ENCODE measurements at places on chromosomes 6 and 20. TPM values are rescaled to one million over a fixed set of nuclear protein-coding genes. Genes with fewer than 3 reads are reported as not detected.
A peak's percentile ranks its signal among the peaks of the same experiment; 100 is the strongest.

DNA sequence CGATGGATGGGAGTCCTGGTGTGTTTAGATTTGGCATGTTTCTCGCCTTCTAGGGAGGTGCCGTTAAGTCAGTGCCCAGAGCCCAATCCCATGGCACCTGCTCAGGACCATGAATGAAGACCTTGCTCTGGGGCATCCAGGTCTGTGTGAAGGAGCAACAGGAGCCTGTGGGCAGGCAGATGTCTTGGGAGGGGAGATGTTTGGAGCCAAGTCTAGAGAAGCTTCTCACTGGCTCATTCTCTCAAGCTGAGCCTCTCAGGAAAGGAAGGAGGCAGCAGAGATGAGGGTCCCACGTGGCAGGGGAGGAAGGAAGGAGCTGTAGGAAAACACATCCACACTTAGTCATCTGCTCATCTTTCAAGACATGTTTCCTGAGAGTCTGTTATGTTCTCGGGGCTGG lies 9.5 kb upstream of the SIRPB1 start:
- DNase-seq: no peak

Gene PRR18
- total RNA-seq: 0.33 TPM

GRCh38 chr20:56391596-56392131 lies 351 bp downstream of the AURKA start:
- no peak for DNase-seq

DNA sequence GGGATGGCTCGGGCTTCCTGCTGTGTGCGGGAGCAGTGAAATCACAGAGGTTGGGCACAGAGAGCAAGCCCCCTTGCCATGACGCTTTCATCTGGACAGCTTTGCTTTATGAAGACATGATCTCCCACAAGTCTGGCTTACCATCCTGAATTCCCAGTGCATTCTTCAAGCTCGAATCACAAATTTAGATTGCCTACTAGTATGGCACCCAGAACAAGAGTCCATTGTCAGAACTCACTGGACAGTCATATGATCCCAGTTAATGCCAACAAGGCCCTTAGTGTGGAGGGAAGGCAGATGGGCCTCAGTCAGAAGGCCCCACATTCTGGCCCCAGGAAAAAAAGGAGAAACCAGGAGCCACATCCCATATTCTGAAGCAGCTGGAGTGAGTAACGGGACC lies 147.3 kb upstream of the FOXQ1 start:
- DNase-seq: no peak

DNA sequence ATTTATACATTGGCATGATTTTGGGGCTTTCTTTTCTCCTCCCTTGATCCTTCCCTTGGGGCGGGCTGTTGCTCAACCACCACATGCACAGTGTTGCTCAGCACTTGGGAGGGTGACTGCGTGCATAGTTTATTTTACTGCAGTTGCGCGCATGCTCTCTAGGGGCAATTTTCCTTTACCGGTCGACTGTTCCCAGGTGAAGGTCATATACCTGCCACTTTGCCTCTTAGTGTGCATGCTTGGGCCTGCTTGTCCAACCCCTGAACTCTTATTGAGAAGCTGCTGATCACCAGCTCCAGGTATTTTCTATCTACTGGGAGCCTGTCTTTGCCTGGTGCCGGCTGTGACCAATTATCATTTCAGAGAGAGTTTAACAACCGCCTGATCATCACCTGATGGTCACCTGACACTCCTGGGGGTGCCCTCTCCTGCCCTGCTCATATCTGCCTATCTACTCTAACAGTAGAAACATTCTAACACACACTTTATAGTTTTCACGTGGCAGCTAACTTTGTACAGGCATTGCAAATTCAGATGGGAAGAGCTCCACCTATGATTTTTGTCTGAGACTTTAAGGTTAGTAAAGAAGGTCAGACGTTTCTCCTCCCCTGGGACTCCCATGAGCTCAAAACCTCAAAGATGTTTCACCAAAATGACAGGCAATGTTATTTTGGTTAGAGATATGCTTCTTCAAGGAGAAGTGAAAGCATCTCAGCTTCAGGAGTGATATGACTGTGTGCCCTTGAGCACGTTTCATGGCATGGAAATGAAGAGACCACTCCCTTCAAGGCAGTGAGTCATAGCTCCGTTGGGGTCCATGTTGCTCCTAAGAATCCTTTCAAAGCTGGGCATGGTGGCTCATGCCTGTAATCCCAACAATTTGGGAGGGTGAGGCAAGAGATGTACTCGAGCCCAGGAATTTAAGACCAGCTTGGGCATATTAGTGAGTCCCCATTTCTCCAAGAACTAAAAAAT lies 227.5 kb upstream of the MYLIP start:
- DNase-seq: no peak

DNA sequence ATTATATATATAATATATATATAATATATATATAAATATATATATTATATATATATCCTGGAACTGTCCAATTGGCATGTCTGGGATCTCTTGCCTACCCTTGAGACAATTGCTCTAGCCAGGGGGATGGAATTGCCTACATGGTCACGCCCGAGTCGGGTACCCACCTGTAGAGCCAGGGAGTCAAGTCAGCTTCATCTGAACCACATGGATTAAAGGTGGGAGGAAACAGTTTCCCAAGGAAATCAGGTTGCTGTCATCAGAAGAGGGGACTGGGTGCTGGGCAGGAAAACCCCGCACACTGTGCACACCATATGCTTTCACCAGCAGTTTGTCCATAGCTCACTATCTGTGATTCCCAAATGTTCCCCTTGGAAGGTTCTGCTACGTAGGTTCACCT lies 252.5 kb upstream of the NOX3 start:
- DNase-seq: no peak

Gene RBBP8NL
- not detected for total RNA-seq

DNA sequence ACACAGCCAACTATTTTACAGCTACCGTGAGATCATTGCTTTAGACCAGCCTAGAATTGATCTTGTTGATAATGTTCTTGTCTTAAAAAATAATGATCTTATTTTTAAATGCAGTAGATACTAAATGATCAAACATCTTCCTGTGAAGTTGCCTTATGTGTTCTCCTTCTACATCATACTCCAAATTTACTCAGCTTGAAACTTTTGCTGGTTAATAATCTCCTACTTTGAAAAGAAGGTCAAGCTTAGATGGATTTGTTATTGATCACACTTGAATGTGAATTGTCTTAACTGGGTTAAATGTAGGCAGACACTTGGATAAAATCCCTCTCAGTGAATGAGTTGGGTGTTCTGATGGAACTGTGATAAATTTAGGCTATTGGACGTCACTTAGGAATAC lies 91.9 kb downstream of the HAO1 start:
- no peak for DNase-seq

Gene DTNBP1
- total RNA-seq: 5.4 TPM

GRCh38 chr6:120938876-120939472 lies 395.3 kb downstream of the TBC1D32 start:
- no peak for DNase-seq

Gene HSPA12B
- not detected for total RNA-seq

DNA sequence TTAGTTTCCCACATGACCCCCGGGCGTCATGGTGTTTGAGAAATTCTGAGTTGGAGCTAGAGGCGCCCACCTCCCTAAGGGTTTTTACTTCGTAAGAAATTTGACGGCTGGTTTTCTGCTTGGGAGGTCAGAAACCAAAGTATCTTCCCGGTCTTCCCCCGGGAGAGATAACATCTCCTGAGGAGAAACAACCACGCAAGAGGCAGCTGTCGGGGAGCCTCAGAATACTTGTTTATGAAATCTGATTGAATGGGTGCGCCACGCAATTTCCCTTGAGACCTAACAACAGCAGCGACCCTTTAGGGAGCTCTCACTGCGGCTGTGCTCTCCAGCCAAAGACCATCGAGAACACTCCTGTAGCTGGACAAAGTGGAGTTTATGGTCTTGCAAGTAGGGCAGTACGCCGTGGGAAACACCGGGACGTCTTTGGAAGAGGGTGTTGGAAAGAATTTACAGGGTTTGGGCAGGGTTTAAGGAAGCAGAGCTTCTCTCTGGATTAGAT lies 608 bp upstream of the EIF2S2 start:
- peak; percentile 83 for DNase-seq

GRCh38 chr20:37413379-37413778 lies 67.4 kb downstream of the SRC start:
- DNase-seq: no peak

Gene TMEM63B
- total RNA-seq: 11.5 TPM

- no peak for DNase-seq
Measured at GRCh38 chr6:32668226-32668747, 1.8 kb upstream of the HLA-DQB1 start.

Gene MDFI
- total RNA-seq: 176 TPM

- DNase-seq: no peak
Measured at GRCh38 chr20:53896041-53896440, 174.4 kb downstream of the BCAS1 start.

Gene IL17A
- not detected for total RNA-seq

Gene RTEL1
- 16.7 TPM for total RNA-seq

Gene LRRC73
- total RNA-seq: not detected

Gene LY6G6D
- not detected for total RNA-seq

GRCh38 chr6:7878401-7878964 lies 32.1 kb downstream of the TXNDC5 start:
- DNase-seq: no peak

DNA sequence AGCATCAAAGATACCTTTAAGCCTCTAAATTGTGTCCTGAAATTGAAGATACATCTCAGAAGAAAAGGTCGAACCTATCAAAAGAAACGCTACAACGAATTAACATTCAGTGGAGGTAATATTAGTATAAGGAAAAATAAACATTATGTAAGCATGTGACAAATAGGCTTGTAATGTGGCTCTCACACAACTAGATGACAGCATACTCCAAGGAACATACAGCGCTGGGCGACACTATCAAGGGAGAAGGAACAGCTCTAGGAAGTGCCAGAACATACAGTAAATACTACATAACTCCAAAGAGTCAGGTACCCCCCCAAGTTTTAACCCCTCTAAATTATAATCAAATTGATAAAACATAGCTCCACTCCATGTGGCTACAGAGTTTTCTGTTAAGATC lies 103.5 kb downstream of the LAMP5 start:
- peak; percentile 31 for DNase-seq

- no peak for DNase-seq
Measured at GRCh38 chr20:17497821-17498580, 33.2 kb downstream of the BFSP1 start.

DNA sequence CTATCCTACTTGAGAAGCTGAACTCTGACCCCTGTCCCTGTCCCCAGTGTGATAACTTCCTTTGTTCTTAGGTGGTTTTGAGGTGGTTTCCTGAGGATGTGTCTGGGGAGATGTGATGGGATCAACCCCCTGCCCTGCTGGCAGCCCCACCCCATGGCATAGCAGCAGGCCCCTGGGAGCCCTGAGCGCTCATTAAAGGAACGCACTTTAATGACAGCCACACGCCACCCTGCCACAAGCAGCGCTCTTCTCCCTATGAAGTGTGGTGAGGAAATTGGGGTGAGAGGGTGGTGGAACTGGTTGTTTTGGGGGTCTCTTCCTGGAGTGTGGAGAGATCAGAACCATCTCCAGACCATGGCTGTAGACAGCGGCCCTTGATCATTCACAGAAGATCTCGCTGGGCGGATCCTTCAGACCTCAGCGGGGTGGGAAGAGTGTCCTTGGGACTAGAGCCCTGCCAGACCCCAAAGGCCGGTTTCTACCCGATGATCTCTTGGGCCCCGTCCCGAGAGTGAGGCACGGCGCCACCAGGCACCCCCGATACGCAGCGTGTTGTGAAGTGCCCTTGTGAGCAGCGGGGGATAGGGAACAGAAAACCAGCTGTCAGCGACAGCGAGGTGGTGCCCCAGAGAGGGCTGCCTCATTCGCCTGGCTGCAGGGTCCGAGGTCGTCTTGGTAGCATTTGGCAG lies 45.4 kb downstream of the SYNJ2 start:
- no peak for DNase-seq

GRCh38 chr6:11615214-11615602 lies 77.7 kb downstream of the TMEM170B start:
- peak; percentile 49 for DNase-seq

Gene PI16
- total RNA-seq: not detected

Gene SLA2
- 0.06 TPM for total RNA-seq

- no peak for DNase-seq
Measured at GRCh38 chr20:21682521-21682954, 22.9 kb upstream of the PAX1 start.

- no peak for DNase-seq
Measured at GRCh38 chr6:91874971-91875370, 1288.1 kb upstream of the MAP3K7 start.

Gene GNMT
- not detected for total RNA-seq

- peak; percentile 40 for DNase-seq
Measured at GRCh38 chr6:108115598-108116058, 41.1 kb upstream of the OSTM1 start.

Gene MYB
- 5.3 TPM for total RNA-seq

GRCh38 chr6:1605893-1606779 lies 3.6 kb upstream of the FOXC1 start:
- DNase-seq: no peak

Gene OPN5
- total RNA-seq: not detected

DNA sequence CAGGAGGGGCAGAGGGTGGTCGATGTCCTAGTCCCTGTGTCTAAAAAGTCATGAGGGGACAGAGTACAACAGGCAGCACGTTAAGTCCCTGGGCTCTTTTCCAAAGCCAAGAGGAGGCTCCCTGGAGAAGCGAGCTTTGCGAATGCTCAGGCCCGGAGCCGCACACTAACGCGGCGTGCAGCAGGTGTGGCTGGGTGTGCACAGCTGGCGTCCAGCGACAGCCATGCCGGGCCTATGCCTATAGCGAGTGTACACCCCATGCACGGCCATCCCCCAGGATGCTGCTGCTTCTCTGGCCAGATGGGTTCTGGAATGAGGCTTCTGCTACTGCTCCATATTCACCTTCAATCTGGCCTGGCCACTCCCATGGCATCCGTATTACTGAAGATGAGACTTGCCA lies 131.3 kb downstream of the PRND start:
- DNase-seq: no peak

- no peak for DNase-seq
Measured at GRCh38 chr20:9038791-9039535, 29.9 kb upstream of the PLCB4 start.

DNA sequence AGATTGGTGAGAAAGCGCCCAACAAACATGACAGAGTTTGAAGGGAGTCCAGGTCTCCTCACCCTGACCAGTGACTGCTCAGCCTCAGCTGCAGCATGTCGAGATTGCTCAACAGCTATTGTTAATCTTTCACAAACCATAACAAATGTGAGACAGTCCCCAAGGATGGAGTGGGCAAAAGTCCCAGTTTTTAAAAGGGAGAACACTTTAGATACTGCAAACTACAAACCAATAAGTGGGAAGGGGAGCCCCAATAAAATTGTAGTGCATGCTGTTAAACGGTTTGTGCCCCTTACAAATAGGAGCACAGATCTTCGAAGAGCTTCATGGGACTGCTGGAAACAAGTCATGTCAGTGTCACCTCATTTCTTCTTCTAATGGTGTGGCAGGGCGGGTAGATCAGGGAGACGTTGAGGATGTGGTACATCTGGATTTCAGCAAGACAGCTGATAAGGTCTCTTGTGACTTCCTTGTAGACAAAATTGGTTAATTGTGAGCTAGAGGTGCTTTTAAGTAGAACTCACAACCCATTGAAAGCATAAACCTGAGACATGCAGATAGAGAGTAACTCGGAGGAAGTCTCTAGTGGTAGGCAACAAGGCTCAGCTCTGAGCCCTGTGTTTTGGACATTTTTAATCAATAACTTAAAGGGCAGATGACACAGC lies 134.0 kb upstream of the ARMC2 start:
- peak; percentile 28 for DNase-seq
